ENCODE measurements at places on chromosomes 13 and 19. TPM values are rescaled to one million over a fixed set of nuclear protein-coding genes. Genes with fewer than 3 reads are reported as not detected.

The GPR12 gene
- total RNA-seq = 34.8 TPM

The CEACAM4 gene
- total RNA-seq = not detected

The GIPR gene
- total RNA-seq = not detected

GRCh38 chr19:51433043-51433442 is 15.6 kb upstream of the SIGLEC10 start:
- DNase-seq = no peak

DNA sequence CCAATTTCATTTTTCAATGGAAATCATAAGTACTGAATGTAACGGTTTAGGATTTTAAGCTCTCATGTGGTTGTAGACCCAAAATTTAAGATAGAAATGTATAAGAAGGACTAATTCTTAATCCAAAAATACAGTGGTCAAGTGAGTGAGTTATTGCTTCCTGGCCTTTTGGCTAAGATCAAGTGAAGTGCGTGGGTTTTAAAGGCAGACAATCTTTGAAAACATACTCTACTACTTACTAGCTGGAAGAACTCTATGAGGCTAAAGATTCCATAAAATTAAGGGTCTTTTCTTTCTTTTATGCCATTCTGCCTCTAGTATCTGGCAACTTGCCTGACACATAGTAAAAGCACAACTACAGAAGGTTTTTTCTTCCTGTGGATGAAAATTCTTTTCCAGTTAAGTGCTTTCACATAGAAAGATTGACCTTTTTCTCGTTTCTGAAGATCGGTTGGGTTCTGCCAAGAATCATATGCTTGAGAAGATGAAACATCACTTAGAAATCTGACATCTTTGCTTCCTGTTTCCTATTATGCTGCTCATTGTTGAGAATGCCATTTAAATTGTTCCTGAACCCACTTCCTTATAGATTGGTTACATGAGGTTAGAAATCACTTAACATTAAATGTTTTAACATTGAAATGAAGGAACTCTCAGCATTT is 26.4 kb upstream of the SCEL start:
- no peak for DNase-seq

GRCh38 chr13:75312884-75313520 is 169.0 kb downstream of the TBC1D4 start:
- no peak for DNase-seq

- no peak for DNase-seq
Observed at GRCh38 chr13:50170447-50171037, 155.3 kb downstream of the KCNRG start.

- no peak for DNase-seq
Observed at GRCh38 chr19:1756264-1756663, 3.0 kb downstream of the ONECUT3 start.

- DNase-seq = peak; percentile 89
Observed at GRCh38 chr19:12156223-12157058, at the start of gene ZNF625. Gene ZNF625 (minus strand): TSS chr19:12156734. CDS start chr19:12156558, 176 bp downstream.

DNA sequence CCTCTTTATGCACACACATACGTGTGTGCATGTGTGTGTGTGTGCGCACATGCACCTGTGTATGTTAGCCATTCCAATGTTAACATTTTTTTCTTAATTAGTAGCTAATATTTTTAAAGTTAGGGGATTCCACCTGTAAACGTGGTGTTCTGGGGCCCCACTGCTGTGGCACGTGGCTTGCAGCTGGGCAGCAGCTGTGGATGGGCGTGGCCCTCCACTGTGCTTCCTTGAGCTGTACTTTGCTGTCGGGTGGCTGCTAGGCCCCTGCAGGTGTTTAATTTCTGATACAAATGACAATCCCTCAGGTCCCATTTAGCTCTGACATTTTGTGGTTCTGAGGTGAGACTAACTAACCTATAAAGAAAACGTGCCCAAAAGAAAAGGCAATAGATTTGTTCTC is 58.9 kb upstream of the GJB6 start:
- no peak for DNase-seq

GRCh38 chr13:100396776-100397175 is 191.8 kb downstream of the GGACT start:
- DNase-seq = no peak

DNA sequence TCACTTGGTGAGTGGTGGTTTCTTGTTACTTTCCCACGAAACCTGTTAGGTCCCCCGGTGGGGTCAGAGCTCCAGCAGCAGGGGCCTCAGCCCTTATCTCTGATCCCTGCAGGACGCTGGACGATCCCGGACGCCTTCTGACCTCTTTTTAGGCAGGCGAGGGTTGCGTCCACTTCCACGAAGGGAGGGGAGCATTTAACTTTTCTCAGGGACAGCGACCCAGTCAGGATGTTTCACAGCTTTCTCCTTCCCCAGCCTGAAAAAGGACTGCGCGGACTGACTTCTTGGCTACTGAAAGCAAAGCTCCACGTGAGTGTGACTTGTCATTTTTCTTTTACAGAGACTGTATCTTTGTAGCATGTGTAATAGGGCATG is 692 bp downstream of the ZNF234 start:
- DNase-seq = peak; percentile 6

DNA sequence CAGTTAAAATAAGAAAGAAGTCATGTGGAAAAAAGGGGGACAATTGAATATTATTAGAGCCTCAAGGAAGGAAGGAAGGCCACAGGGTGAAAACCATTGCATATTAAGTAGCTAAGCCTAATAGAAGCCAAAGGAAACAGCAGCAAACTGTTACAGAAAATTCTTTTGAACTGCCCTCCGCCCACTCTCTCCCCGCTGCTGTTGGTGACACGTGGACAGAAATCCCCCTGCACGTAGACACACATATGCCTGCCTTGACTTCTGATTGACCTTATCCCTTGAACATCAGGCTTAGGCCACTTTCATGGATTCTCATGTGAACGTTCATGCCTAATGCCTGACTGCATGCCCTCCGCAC is 229.1 kb downstream of the KCNRG start:
- DNase-seq = no peak

DNA sequence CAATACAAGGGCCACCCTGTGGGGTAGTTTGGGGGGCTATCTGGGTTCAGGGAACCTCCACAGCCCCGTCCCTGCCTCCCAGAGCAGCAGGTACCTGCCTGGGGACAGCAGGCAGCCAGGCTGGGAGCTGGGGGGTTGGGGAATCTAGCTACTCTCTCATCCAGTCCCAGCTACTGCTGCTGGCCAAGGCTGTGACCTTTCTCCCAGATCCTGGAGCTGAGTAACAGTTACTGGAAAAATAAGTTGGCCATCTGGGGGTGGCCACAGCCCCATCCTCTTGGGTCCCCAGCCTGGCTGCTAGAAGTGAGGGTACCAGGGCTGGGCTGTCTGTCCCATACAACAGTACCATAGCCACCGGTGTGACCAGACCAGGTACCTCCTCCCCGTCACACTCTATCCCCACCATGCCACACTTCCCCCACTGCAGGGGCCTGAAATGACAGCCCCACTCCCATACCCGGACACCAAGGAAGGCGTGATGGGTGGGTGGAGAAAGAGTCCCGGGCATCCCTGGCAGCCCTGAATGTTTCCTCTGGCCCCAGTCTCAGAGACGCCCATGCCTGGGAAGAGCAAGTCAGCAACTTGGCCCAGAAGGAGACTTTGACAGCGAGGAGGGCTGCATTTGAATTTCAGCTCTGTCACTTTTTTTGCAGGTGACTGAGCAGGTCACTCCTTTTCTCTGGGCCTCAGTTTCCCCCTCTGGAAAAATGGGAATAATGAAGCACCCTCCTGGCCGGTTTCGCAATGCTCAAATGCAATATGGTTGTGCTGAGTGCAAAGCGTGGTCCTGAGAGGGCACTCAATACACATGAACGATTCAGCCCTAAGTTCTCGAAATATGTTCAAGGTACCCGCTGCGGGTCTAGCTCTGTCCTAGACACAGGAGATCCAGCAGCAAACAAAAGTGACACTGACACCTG is 30.7 kb upstream of the NFIC start:
- DNase-seq = no peak

DNA sequence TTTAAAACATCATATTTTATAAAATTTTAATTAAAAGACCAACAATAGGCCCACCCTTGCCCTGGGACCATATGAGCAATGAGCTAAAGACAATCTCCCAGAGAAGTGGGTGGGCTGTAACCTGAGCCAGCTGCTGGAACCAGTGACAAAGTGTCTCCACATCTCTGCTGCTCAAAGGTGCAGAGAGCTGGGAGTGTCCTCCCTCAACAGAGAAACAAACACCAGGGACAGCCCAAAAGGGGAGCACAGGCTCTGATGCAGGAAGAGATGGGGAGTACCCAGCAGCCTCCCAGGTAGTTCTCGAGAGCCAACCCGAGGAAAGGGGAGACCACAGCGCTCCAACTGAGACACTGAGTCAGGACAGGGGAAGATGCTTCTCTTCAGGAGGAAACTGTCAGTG is 39.1 kb downstream of the DOCK9 start:
- DNase-seq = no peak

DNA sequence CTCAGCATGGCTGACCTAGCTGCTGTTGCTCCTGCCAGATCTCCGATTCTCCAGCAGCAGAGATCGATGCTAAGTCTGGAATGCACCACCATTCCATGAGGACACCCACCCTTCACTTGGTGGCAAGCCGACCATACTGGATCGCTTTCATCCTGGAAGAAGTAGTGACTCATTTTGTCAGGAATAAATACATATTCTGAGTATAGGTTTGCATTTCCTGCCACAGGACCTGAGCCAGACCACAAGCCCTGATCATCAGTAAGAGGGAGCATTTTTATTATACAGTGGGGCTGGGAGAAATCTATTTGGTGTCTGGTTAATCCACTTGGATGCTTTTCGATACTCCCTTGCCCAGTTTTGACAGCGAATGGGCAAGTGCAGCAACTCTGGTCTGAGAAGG is 10.9 kb upstream of the KCTD15 start:
- no peak for DNase-seq
